ENCODE measurements at places on chromosomes 1 and 21.

DNA sequence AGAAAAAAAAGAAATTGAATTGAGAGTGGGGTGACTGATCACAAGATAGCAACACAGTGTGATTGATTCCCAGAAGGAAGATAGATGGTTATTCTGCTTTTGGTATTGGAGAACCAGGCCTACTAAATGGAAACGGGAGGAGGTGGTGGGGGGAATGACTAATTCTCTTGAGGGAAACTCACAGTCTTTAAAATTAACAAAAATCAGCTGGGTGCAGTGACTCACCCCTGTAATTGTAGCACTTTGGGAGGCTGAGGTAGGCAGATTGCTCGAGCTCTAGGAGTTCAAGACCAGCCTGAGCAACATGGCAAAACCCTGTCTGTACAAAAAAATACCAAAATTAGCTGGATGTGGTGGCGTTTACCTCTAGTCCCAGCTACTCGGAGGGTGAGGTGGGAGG, 134.6 kb upstream of the PDE4B start:
- no peak for DNase-seq

- no peak for DNase-seq
Measured at GRCh38 chr1:169109561-169110134, 3.2 kb downstream of the ATP1B1 start.

- DNase-seq, result no peak
Measured at GRCh38 chr1:190444464-190444863, 33.2 kb downstream of the BRINP3 start.

GRCh38 chr1:193013707-193014106, 45.5 kb downstream of the UCHL5 start:
- no peak for DNase-seq

GRCh38 chr1:167681451-167682098, 40.2 kb upstream of the MPZL1 start:
- no peak for DNase-seq

DNA sequence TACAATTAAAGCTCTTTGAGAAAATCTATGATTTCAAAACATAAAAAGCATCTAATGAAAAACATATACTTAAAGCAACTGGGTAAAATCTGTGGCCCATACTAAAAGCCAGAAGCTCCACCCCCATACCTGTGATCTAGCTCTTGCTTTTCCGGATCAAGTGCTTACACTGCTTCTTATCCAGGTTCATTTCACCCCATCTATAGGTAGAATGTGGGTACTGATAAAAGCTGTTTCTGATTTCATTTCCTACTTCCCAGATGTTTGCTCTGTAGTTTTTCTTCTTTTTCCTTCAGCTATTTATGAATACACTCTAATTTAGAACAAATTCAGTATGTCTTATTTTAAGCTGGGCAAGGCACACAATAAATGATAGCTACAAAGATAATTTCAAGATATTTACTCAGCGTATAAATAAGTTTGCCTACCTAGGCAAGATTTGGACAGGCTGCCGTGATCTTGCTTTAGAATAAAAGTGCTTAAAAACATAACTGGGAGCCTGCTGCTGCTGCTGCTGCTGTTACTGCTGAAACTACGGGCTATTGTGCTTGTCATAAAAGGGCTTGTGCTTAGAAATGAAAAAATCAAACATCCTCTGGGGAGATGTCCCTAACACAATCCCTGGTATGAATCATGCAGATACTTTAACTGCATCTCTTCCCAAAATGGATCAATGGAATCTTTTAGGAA, 2.1 kb downstream of the SIPA1L2 start:
- DNase-seq, result no peak

GRCh38 chr1:241688940-241689368, 36.9 kb downstream of the WDR64 start:
- no peak for DNase-seq

DNA sequence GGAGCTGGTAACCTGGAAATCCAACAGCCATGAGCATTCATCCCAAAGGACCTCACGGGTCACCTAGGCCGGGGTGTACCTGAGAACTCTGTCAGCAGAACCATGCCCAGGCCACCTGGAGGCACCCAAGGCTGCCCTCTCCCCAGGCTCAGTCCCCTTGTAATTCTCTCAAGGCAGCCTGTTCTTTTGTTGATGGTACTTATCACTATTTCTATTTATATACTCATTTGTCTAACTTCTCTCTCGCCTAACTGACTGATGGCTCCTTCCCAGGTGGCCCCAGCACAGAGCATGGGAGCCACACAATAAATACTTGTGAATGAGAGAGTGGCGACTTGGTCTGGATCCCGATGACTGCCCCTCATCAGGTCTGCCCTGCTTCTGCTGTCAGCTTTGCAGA, 16.7 kb downstream of the CASP9 start:
- no peak for DNase-seq

DNA sequence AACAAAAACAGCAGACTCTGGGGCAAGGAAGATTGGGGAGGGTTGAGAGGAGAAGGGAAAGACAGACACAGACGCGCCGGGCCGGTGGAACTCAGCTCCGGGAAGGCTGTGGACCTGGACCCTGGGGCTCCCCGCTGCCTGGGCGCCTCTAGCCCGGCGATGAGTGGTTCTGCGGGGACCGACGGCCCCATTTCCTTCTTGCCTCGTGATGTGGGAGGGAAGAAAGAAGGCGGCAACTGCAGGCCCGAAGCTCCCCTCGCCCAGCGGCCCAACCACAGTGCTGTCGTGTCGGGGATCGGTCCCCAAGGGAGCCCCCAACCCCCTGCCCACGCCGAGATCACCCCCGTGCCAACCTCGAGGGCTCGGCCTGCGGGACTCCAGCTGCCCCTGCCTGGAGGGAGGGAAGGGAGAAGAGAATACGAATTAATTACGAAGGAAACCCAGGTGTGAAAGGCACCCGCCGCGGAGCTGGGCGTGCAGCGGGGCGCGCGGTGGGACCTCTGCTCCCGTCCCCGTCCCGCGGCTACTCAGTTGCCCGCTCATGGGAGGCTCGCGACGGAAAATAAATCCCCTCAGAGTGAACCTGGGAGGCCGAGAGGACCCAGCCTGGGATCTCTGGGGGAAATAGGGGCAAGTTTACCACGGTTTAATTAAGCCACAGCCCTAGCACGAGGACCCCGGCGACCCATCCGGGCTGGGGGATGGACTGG, 7.4 kb downstream of the FOXD3 start:
- no peak for DNase-seq
